ENCODE measurements at places on chromosomes 4 and X. TPM values are rescaled to one million over a fixed set of nuclear protein-coding genes. Genes with fewer than 3 reads are reported as not detected.

DNA sequence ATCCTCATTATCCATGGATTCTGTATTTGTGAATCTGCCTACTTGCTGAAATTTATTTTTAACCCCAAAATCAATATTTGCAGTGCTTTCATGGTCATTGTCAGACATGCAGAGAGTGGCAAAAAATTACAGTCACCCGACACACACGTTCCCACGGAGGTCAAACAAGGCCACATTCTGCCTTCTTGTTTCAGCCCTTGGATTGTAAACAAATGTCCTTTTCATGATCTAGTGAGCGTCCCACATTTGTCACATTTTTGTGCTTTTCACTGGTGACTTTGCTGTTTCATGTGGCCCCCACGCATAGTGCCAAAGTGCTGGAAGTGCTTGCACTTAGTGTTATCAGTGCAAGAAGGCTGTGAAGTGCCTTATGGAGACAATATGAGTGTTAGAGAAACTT lies 45.0 kb downstream of the SOD3 start:
- no peak for DNase-seq

- DNase-seq, result peak; percentile 36
These were observed 1476.1 kb upstream of the TENM3 start for GRCh38 chr4:180766944-180767729.

PDCL2 gene
- not detected for total RNA-seq

ZNF674 gene
- 7.9 TPM for total RNA-seq

GRCh38 chrX:131745942-131746489 lies 202.1 kb downstream of the OR13H1 start:
- no peak for DNase-seq

- DNase-seq, result no peak
These were observed 376.4 kb downstream of the KCTD8 start for GRCh38 chr4:44071959-44072955.

VCX3B gene
- total RNA-seq, result not detected

- DNase-seq, result no peak
These were observed 151.3 kb upstream of the JADE1 start for GRCh38 chr4:128658214-128658631.

GRCh38 chr4:24820541-24820940 lies 25.2 kb downstream of the SOD3 start:
- no peak for DNase-seq

DNA sequence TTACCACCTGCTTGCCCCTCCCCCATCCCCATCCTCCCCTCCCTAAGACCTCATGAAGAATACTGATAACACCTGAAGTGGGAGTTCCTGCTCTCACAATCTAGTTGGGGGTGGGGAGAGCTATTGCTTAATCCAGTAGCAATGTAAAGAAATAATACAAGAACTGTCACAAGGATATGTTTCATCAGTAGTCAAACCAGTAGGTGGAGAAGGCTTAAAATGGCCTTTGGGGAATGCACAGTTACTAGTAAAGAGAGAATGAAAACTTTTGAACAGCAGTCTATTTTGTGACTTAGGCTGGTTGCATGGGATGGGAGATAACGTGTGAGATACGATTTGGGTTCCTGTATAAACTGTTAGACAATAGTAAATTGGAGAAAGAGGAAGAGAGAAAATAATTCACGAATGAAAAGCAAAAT lies 6.0 kb downstream of the GALNT7 start:
- no peak for DNase-seq

ODAPH gene
- not detected for total RNA-seq

- no peak for DNase-seq
These were observed 517 bp downstream of the LEF1 start for GRCh38 chr4:108168160-108168670.

- DNase-seq, result no peak
These were observed 61.6 kb upstream of the STS start for GRCh38 chrX:7085879-7086278.

Measured in H9 (cell line).